ENCODE measurements at places on chromosomes 6 and 20.

- DNase-seq = no peak
Measured at GRCh38 chr20:5095931-5096330, 23.8 kb downstream of the PCNA start.

- DNase-seq = no peak
Measured at GRCh38 chr6:67433124-67433523, 1202.0 kb upstream of the ADGRB3 start.

DNA sequence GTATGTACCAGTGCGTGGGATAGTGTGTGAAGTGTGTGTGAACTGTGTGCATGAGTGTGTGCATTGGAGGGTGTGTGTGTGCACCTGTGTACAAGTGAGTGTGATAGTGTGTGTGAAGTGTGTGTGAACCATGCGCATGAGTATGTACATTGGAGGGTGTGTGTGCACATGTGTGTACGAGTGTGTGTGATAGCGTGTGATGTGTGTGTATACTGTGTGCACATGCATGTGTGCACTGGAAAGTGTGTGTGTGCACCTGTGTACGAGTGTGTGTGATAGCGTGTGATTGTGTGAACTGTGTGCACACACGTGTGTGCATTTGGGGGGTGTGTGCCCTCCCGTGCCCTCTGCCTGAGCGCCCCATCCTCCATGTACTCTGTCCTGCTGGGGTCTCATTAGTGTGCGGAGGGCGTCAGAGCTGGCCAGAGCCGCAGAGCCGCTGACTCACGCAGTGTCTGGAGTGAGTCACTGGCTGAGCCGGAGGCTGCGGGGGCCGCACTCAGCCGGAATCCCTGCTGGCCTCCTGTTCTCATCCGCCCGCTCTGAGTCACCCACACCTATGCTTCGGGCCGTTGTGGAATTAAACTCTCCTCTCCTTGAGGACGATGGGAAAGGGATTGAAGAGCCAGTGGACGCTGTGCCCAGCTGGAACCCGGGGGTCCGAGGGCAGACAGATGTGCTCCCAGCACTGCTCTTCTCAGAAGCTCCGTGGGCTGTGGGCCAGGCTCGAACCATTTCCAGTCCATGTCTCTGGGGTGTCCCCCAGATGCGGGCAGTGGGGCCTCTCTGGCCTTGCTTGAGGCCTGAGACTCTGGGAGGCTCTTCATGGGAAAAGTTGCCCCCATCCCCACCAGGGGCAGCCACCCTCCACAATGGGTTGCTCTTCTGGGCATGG is 27.3 kb upstream of the STX16 start:
- no peak for DNase-seq

DNA sequence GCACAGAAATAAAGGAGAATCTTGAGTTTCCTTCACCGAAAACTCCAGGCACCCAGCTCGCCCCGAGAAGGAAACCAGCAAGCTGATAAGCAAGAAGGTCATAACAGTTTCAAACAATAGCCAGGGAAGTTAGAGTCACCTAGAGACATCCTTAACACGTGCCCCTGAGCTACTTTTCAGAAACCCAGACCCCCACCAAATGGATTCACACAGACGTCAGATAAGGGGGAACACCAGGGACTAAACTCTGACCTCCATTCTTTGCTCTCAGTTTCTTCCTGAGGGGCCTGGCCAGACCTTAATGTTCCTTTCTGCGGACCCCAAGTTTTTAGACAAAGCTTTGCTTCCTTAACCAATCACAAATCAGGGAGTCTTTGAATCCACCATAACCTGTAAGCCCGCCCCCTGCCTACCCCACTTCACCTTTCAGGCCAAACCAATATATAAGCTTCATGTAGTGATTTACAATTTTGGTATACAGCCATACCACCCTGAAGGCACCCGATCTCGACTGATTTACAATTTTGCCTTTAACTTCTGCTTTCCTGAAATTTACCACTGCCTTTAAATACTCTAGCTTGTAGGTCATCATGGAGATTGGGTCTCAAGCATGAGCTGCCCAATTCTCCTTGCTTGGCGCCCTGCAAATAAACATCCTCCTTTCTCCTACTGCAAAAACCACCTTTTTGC is 11.7 kb downstream of the SOD2 start:
- DNase-seq = no peak

- no peak for DNase-seq
Measured at GRCh38 chr20:2303673-2304072, 7.9 kb downstream of the TGM3 start.

- no peak for DNase-seq
Measured at GRCh38 chr6:24883618-24884017, 52.1 kb downstream of the RIPOR2 start.

GRCh38 chr6:30795549-30796293 is 51.4 kb upstream of the IER3 start:
- DNase-seq = no peak

GRCh38 chr20:63701329-63702035 is 5.0 kb downstream of the TNFRSF6B start:
- no peak for DNase-seq

- DNase-seq = no peak
Measured at GRCh38 chr20:41534170-41534569, 84.0 kb downstream of the CHD6 start.

DNA sequence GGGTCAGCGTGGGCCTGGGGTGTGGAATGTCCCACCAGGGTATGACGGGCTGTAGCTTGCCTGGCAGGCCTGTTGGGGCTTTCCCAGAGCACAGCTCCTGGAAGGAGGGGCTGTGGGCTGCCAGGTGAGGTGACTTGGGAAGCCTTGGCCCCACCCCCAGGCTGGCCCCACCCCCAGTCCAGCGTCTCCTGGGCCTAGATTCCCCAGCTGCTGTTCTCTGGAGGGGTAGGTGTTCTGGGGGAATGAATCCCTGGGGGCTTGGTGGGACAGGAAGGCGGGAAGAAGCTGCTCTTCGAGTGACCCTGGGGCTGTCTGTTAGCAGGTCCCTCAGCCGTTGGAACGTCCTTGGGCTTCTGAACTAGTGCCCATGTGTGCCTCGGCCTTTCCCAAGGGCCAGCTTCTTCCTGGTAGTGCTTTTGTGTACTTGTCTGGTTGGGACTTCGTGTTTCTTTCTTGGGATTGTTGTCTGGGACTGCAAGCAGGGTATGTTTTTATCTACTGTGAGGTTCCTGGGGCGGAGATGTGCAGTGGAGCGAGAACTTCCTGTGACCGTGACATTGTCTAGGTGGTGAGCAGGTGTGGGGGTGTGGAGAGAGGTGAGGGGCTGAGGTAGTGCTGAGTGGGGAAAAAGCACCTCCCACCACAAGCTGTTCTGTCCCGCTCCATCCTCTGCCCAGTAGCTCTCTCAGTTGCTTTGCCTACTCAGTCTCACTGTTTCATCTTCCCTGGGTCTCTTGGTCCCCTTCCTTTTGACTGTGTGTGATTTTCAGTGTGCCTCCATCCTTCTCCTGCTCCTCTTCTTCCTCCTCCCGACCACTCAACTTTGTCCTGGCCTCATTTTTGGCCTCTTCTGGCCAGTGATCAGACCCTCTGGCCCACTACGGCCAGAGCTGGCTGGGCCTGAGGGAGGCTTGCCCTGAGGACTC is 1.3 kb upstream of the DDR1 start:
- DNase-seq = no peak
